ENCODE measurements at places on chromosomes 2 and 18.

DNA sequence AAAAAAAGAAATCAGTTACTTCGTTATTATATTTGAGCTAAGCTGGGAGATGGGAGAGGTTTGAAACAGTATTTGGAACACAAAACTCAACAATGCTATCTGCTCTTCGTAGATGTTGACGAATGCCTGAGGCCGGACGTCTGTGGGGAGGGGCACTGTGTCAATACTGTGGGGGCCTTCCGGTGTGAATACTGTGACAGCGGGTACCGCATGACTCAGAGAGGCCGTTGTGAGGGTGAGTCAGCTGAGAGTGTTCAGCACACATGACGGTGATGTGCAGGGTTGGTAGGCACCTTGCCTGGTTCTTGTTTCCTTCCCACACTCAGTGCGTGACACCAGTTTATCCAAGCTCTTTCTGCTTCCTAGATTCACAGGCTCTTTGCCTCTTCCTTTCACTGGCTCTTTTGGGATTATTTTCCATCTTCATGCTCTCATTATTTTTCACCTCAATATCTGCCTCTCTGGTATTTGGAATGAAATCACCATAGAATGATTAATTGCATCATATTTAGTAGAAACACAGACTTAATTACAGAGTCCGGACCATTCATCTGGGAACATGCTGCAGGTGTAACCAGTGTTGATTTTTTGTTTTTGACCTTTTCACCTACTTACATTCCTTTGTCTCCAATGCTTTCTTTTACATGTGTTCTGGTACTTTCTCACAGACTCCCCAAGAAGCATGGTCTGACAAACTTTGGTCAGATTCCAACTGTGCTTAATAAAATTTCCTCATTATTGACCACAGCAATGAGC, 200.6 kb upstream of the RASGRP3 start:
- peak; percentile 78 for DNase-seq

- DNase-seq: no peak
Measured at GRCh38 chr2:181915102-181915501, 23.6 kb downstream of the ITPRID2 start.

DNA sequence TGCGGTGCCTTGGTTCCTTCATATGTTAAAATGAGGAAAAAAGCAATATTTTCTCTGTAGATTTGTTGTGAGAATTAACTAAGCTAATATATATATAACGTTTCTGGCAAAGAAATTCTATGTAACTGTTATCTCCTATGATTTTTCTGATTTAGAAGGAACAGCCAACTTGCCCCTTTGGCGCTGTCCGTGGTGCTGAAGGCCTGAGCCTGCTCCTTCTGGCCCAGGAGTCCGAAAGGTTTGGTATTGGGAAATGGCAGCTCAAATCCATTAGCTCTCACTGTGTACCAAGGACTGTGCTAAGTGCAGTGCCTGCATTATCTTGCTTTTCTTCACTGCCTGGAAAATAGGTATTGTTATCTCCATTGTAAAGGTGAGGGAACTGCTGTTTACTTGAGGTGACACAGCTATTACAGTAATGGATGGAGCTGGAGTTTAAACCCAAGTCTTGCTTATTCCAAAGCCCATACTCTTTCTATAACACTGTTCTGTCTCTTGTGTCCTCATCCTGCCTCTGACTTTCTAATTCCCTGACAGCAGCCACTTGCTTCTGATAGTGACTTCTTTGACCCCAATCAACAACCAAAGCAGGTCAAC, 52.2 kb downstream of the C1QL2 start:
- DNase-seq: peak; percentile 78

DNA sequence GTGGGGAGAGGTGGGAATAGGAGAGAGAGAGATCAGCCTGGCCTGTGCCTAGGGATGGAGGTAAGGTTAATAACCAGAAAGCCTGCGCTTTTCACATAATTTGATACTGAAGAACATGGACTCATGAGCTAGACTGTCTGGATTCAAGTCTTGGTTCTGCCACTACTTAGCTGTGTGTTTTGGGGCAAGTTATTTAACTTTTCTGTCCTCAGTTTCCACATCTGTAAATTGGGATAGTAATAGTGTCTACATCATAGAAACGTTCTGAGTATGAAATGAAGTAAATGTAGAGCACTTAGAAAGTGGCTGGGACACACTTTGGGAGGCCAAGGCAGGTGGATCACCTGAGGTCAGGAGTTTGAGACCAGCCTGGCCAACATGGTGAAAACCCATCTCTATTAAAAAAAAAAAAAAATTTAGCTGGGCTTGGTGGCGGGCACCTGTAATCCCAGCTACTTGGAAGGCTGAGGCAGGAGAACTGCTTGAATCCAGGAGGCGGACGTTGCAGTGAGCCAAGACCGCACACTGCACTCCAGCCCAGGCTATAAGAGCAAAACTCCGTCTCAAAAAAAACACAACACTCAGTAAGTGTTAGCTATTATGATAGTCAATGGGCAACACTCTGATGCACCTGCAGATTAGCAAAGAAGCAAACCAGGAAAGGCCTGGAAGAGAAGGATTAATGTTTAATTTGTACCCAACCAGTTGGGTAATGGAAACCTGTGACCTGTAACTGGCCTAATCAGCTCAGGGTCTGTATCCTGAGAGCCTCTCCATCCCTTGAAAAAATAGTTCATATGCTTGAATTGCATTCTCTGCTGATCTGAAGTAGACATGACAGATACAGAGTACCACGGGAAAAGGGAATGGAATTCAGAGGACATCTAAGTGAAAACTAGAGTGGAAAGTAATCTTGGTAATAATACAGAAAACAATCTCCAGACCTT, 6.8 kb downstream of the GALM start:
- no peak for DNase-seq

DNA sequence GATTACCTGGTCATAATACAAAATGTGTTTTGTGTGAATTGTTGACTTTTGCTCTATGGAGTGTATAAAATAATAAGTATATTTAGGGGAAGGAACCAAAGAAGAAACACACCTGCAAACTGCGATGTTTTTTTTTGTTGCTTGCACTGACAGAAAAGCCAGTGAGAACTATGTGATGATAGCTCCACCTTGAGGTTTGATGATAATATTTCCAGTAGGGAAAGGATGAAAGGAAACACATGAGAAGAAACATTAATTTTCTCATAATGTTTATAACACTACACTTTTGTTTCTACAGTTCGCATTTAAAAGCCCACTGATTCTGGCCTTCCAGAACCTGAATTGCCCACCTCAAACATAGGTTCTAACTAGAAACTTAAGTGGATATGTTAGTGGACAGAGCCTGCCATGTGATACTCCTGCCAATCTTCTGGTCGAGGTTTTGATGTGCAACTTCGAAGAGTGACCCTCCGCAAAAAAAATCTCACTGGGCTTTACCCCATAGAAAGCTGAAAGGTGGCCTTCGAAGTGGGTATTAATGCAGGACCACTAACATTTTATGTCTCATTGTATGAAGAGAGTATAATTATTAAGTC, 476.4 kb upstream of the SPHKAP start:
- peak; percentile 55 for DNase-seq

DNA sequence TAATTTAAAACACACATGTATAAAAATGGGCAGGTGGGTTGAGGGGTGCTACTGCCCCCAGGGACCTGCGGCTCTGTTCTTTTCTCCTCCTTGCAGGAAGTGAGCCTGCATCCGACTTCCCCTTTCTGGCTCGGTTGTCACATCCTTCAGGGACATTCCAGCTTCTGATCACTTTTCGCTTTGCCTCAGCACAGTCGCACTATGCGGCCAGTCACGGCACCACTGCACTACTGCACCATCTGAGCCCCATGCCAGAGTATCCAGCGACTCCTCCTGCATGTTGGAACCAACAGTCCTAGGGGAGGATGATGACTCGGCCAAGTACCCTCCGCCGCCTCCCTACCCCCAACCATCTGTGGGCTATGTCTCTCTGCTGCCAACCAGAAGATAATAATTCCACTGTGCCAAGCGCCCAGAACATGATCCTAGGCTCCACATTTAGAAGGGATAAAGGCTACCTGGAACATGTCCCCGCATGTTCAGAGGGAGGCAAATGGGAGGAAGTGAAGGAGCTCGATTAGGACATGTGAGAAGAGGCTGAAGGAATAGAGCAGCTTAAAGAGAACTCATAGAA, 17.6 kb downstream of the CDC42EP3 start:
- no peak for DNase-seq

GRCh38 chr2:96267159-96267971, 1.3 kb downstream of the CIAO1 start:
- peak; percentile 69 for DNase-seq

DNA sequence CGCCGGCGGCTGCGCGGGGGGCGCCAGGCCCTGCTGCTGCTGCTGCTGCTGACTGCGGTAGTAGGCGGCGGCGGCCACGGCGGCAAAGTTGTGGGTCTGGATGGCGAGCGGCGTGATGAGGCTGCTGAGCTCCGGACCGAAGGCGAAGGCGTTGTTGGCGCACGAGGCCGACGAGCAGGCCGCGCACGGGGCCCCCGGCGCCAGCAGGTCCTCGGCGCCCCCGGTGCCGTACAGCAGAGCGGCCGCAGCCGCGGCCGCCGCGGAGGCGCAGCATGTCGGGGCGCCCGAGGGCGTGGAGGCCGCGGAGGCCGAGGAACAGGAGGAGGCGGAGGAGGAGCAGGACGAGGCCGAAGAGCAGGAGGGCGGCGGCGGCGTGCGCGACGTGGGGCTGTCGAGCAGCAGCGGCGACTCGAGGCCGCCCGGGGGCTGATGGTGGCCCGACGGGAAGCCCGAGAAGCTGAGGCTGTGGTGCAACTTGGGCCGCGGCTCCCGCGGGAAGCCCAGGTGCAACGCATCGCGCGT, 1.8 kb downstream of the ZFP36L2 start:
- peak; percentile 54 for DNase-seq

DNA sequence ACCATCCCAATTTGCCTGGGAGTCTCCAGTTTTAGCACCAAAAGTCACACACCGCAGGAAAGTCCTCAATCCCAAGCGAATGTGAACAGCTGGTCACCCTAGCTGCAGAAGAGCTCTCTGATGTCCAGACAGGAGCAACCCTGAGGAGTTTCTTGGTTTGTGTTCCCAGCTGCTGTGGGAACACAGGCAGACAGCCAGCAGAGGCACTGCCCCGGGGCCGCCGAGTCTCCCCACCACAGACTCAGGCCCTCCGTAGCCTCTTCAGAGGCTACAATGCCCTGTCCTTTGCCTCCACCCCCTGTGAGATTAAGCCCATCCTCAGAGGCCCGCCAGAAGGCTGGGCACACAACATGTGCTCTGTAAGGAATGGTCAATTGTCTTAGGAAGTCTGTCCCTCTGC, 111.5 kb downstream of the TTC32 start:
- no peak for DNase-seq

Measured in hepatocyte (in vitro differentiated cells).